Stimulated activated naive CD4-positive, alpha-beta T cell (primary cell): ENCODE measurements at places on chromosomes 12 and 14.

DNA sequence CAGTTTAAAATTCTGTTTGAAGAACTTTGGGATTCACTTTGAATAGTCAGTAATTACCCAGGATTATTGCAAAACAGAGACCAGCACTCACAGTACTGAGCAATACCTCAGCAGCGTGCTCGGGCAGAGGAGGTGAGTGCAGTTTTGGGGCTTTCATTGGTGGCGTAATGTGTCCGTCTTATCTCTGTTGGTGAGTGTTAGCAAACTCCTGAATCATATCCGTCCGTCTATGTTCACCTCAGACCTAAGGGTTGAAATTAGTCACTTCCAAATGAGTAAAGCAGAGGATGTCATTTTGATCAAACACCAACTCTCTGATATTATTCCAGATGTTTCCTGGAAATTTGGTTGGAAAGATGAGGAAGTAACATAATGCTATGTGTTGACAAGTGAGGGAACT, 82.8 kb downstream of the BORCS5 start:
- DNase-seq, result no peak

DNA sequence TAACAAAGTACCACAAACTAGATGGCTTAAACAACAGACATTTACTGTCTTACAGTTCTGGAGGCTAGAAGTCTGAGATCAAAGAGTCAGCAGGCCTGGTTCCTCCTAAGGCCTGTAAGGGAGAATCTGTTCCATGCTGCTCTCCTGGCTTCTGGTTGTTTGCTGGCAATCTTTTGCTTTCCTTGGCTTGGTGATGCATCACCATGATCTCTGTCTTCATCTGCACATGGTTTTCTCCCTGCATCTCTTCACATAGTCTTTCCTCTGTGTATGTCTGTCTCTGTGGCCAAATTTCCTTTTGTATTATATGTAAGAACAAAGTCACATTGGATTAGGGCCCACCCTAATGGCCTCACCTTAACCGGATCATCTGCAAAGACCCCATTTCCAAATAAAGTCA, 168.5 kb downstream of the CAPZA3 start:
- DNase-seq, result no peak

DNA sequence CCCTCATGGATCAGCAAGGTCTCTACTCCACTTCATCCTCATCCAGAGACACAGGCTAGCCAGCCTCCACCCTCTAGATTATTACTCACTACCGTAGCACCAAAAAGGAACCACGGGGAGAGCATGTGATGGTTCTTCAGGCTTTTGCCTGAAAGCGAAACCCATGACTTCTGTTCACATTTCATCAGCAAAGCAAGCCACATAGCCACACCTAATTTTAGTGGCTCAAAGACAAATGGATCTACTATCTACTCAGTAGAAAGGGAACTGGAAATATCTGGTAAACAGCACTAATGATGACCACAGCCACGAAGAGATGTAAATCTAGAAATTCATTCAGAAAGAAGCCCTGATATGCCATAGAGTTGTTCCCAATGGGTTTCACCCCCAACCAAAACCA, 51.4 kb downstream of the VCPKMT start:
- DNase-seq, result peak; percentile 52

DNA sequence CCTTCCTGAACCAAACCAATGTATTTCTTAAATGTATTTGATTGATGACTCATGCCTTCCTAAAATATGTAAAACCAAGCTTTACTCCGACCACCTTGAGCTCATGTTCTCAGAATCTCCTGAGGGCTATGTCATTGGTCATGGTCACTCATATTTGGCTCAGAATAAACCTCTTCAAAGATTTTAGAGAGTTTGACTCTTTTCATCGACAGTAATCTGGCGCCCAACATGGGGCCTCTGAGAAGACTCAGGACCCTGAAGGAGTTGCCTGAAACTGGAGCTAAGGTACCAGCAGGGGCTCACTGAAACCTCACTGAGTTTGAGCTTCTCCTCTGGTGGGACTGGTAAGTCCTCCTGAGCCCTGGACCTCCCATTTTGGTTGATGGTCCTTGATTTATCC, 17.2 kb upstream of the PSMC1 start:
- no peak for DNase-seq

GRCh38 chr12:82964446-82964845, 277.7 kb downstream of the TMTC2 start:
- no peak for DNase-seq

DNA sequence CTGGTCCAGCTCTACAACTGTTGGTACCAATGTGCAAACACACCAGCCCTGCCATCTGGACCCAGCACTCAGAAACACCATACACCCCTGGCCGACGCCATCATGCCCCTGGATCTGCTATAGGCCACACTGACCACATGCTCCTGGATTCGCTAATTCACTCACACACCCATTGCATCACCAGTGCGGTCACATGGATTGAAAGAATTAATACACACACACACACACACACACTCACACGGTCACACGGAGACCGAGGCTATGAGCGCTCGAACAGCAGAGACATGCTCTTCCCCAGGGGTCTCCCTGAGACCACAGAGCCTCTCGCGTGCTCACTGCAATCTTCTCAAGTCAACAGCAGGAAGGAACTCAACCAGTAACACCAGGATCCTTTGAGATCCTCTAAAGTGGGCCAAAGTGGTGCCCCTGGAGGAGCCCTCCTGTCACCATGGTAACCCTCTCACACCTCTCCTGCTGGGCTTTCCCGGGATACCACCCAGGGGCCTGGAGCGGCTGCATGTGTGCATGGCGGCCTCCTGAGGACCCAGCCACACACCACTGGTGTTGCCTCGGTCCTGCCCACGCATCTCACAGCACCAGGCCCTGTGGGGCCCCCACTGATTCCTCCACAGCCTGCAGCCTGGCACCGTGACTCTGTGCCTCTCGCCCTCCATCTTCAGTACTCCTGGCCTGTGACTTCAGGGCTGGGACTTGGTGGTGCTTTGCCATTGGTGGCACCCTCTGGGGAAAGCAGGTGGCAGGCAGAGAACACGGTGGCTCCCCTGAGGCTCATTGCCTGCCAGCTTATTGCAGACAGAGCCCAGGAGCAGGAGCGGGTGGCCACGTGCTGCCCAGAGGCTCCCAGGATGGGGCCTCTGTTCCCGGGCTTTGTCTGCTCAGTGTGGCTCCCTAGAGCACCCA, 15.1 kb downstream of the LRTM2 start:
- DNase-seq, result no peak

- no peak for DNase-seq
Measured at GRCh38 chr12:67754933-67755697, 106.6 kb downstream of the DYRK2 start.

GRCh38 chr14:22177870-22178269, 411.2 kb downstream of the DAD1 start:
- DNase-seq, result no peak

- no peak for DNase-seq
Measured at GRCh38 chr12:15599266-15600037, 189.7 kb downstream of the EPS8 start.

DNA sequence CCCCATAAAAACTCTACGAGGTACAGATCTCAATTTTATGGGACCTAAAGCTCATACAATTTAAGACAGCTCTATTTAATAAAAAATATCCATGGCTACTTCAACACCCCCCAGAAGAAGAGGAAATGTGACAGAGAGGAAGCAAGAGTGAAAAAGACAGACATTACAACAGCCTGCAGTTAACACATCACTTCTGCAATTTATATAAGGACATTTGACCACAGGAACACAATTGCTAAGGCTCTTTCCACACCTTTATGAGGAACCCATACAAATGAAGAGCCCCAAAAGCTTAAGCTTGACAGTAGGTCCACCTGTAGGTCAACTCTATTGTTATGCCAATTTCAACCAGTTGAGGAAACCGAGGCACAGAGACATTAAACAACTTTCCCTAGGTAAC, 5.6 kb downstream of the OR10P1 start:
- DNase-seq, result no peak

GRCh38 chr12:100448656-100449055, 25.0 kb upstream of the NR1H4 start:
- no peak for DNase-seq

- DNase-seq, result no peak
Measured at GRCh38 chr14:57486767-57487379, 6.8 kb downstream of the CCDC198 start.

GRCh38 chr14:22837114-22837749, 847 bp downstream of the MMP14 start:
- DNase-seq, result no peak

DNA sequence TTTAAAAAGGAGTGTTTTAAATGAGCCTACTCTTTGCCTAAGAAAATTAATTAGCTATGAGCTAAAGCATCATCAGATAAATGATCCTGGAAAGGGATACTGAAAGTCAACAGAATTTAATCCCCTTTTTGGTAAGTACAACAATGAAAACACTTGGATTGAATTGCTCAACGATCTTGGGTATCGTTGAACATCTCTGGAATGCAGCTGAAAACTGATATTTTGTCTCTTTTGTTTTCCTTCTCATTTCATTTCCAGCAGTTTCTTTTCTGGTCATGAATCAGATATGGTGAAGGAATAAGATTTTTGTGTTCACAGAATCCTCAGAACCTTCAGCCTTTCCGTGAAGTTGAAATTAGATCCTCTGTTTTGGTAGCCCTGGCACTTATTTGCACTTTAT, 771.2 kb downstream of the FSCB start:
- no peak for DNase-seq

DNA sequence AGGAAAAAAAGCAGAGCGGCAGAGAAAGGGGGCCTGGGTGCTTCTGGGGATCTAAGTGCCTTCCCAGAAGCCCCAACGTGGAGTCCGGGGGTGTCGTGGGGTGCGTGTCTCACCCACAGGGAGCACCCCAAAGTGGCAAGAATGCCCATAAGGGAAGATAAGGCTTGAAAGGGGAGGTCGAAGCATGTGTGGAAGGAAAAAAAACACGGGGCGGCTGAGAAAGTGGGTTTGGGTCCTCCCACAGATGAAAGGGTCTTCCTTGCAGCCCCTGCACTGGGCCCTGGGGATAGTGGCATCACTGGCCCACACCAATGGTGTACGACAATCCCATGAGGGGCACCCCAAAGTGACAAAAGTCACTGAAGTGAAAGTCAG, 275.5 kb downstream of the ALG10 start:
- DNase-seq, result no peak

- no peak for DNase-seq
Measured at GRCh38 chr14:35045798-35046047, 349 bp upstream of the FAM177A1 start.

- DNase-seq, result peak; percentile 58
Measured at GRCh38 chr12:53053218-53054111, 3.6 kb downstream of the TNS2 start.

DNA sequence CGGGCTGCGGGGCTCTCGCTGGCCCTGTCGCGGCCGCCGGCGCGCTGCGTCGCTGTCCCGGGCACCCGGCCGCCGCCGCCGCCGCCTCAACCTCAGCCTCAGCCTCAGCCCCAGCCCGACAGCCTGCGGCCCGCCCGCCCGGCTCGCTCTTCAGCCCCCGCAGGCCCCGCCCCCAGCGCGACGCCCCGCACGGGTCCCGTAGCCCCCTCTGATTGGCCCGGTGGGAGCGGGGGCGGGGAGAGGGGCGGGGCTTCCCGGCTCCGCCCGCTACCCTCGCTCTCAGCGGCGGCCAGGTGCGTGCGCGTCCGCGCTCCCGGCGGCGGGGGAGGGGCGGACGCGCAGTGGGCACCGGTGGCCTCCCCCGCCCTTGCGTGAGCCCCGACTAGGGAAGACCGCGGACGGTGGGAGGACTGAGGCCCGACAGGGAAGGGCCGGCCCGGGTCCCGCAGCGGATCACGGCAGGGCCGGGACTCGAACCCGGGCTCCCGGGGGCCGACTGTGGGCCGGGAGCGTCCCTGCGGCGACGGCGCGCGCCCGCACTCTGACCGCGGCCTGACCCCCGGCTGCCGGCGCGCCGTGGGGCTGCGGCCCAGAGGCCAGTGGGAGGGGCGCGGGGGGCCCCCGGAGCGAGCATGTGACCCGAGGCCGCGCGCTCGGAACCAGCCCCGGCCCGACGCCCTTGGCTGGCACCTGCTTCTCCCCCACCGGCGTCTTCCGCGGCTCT, at the start of gene PPP1R13B:
TSS of gene PPP1R13B (minus strand) at position 125 of the 724 bp plus-strand sequence. CDS start 268 bp downstream, outside the sequence.
- DNase-seq, result peak; percentile 91

GRCh38 chr14:63986789-63987533, 134.2 kb downstream of the SYNE2 start:
- no peak for DNase-seq

DNA sequence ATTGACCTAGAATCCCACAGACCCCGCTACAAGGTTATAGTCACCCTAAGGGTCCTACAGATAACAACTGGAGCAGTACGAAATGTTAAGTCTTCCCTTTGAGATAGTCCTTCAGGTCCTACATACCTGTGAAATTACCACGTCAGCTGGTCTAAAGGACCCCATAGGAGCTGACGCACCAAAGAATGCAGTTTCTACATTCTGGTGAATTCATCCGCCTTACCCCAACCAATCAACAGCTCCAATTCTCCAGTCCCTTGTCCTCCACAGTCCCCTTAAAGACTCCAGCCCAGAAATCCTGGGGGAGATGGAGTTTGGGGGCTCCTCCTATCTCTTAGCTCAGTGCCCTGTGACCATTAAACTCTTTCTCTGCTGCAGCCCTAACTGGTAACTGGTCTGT, 36.2 kb upstream of the PRMT8 start:
- no peak for DNase-seq

GRCh38 chr12:56957229-56958052, at the start of gene RDH16:
RDH16 (minus strand) TSS chr12:56957608; CDS start chr12:56957462, 146 bp downstream.
- DNase-seq, result no peak

DNA sequence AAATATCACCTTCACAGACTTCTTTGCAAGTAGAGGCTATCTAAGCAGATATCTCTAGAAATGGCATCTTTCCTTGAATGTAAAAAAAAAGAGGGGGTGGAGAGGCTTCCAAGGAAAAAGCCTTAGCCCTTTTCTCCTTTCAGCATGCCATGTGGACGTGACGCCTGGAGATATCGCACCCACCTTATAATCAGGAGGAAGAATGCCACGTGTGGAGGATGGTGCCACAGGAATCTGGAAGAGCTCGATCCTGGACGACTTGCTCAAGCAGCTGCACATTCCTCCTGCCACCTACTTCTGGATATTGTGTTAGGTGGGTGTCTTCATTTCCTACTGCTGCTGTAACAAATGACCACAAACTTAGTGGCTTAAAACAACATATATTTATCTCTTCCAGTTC, 203.6 kb downstream of the NUAK1 start:
- DNase-seq, result no peak

DNA sequence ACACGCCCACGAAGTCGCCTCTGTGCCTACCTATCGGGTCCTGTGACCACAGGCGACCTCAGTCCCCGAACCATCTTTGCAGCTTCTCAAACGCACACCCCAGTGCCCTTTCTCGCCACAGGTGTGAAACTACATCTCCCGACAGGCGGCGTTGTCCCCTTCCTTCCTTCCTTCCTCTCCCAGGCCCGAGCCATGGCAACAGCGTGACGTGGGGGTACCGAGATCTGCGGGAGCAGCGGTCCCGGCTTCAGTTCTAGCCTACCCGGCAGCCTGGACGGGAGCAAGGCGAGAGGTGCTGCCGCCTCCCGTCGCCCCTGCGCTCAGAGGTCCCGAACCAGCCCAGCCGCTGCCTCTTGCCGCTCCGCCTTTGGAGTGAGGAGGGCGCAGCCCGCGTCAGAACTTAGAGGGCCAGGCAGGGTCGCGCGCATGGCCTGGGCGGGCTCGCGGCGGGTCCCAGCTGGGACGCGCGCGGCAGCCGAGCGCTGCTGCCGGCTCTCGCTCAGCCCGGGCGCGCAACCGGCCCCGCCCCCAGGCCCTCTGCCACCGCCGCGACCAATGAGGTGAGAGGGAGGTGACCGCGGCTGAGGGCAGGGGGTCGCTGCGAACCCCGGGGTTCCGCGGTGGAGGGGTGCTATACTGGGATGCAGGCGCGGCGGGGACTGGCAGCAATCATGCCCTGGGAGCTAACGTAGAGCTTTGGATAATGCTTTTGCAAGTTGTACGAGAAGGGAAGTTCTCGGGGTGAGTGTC, at the start of gene COQ10A:
TSS of gene COQ10A (plus strand) at position 250 of the 750 bp plus-strand sequence. CDS start at position 427, 177 bp downstream.
- DNase-seq, result peak; percentile 90
